HCT116 (cell line): ENCODE measurements at places on chromosomes 2 and 18. TPM values are rescaled to one million over a fixed set of nuclear protein-coding genes. Genes with fewer than 3 reads are reported as not detected.

CKAP2L gene
- total RNA-seq, result 27.5 TPM

MYO5B gene
- 32.1 TPM for total RNA-seq

MYO7B gene
- 0.07 TPM for total RNA-seq

- peak; percentile 31 for DNase-seq
- no peak overlapping the region for H3K27ac ChIP-seq
- H3K4me3 ChIP-seq, result no peak overlapping the region
- H3K27me3 ChIP-seq, result peaks cover 19% of the 10 kb centered on the region; the same call in 1 of the 2 replicates
Observed at GRCh38 chr2:42089340-42089925, 41.6 kb downstream of the PKDCC start.

GRCh38 chr2:60529136-60529784 lies 24.2 kb downstream of the BCL11A start:
- H3K27ac ChIP-seq, result no peak overlapping the region
- H3K4me1 ChIP-seq, result no peaks in the 10 kb centered on the region
- peaks cover 69% of the 10 kb centered on the region for H3K27me3 ChIP-seq
- DNase-seq, result no peak
- no peaks in the 10 kb centered on the region for H3K36me3 ChIP-seq

- H3K36me3 ChIP-seq, result no peaks in the 10 kb centered on the region
- no peak for DNase-seq
- no peak overlapping the region for H3K27ac ChIP-seq
- H3K4me1 ChIP-seq, result no peaks in the 10 kb centered on the region
Observed at GRCh38 chr18:41659438-41660130, 295.4 kb upstream of the PIK3C3 start.

DNA sequence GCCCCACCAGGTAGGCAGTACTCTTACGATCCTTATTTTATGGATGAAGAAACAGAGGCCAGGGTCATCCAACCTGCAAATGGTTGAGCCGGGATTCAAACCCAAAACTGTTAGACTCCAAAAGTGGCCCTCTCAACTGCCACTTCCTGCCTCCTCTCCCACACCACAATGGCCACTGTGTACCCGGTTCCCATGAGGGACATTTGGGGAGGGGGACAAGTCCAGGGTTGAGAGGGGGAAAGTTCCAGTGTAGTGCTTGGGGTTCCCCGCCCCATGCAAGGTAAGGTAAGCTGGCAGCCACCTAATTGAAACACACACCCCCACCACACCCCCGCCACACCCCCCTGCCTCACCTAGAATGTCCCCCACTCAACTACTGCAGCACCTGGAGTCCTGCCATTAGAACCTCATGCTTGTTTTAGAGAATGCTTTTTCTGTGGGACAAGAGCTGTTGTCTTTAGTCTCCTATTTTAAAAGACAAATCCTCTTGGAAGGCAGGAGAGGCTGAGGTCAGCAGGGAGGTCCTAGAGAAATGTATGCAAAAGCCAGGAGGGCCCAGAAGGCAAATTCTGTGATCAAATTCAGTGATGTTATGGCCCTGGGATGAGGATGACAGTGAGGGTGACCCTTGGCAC lies 145.2 kb downstream of the ZFP36L2 start:
- no peaks in the 10 kb centered on the region for H3K4me1 ChIP-seq
- no peak overlapping the region for H3K4me3 ChIP-seq
- no peaks in the 10 kb centered on the region for H3K36me3 ChIP-seq

GRCh38 chr2:53527056-53527455 lies 240.5 kb upstream of the CHAC2 start:
- no peaks in the 10 kb centered on the region for H3K36me3 ChIP-seq
- no peak overlapping the region for H3K4me3 ChIP-seq
- H3K27ac ChIP-seq, result no peak overlapping the region
- H3K27me3 ChIP-seq, result no peaks in the 10 kb centered on the region
- DNase-seq, result no peak
